ENCODE measurements at places on chromosomes 12 and 14. TPM values are rescaled to one million over a fixed set of nuclear protein-coding genes. Genes with fewer than 3 reads are reported as not detected.

DNA sequence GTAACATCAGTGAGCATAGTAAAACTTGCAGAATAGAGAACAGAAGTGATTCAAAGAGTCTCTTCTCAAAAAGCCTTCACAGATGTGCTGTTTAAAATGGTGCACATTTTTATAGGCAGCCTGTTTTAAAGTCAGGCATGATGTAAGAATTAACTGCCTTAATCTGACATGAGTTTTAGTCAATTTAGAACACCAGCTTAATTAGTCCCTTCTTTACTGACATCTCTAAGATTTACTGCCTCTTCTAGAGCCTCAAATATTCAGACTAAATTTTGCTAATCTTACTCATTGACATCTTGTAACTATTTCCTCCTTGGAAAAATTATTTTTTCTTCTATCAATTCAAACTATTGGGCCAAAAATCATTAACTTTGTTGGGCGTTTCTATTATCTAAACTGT, 782.5 kb downstream of the C12orf50 start:
- DNase-seq, result no peak
- no peak overlapping the region for H3K4me3 ChIP-seq
- H3K27ac ChIP-seq, result no peak overlapping the region
- no peaks in the 10 kb centered on the region for H3K27me3 ChIP-seq
- H3K36me3 ChIP-seq, result no peaks in the 10 kb centered on the region

DNA sequence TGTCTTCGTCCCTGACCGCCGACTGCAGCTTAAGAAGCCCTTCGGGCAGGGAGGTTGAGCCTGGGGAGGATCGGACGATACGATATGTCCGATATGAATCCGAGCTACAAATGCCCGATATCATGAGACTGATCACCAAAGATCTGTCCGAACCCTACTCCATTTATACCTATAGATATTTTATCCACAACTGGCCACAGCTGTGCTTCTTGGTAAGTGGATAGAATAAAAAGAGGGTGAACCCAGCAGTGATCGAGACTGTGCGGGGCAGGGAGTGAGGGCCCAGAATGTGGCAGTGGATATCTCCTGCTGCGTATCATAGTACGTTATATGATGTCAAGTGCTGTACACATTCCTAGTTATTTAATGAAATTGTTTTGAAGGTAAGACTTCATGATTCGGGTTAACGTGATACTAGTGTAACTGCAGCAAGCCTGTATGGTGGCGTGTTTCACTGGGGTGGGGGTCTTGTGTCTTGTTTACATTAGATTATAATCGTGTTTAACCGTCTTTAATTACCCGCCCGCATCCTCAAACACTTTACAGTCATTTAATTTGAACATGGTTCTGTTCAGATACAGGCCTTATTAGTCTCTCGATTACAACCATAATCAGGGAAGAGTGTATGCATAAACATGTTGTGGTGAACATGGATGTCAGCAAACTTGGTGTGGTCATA, 1.3 kb downstream of the NAA30 start:
- H3K4me1 ChIP-seq, result peaks cover 28% of the 10 kb centered on the region
- no peak for DNase-seq
- no peaks in the 10 kb centered on the region for H3K27me3 ChIP-seq
- peak overlapping the region; percentile 82 for H3K27ac ChIP-seq
- peak overlapping the region; percentile 81 for H3K4me3 ChIP-seq

GRCh38 chr14:35533357-35534207, at the start of gene INSM2:
INSM2 (plus strand) TSS chr14:35534164; CDS start chr14:35534253, 89 bp downstream.
- H3K4me3 ChIP-seq, result no peak within 1 kb of the TSS
- peaks cover 21% of the 10 kb centered on the region for H3K4me1 ChIP-seq
- H3K36me3 ChIP-seq, result no peaks in the 10 kb centered on the region
- H3K27ac ChIP-seq, result no peak within 1 kb of the TSS
- DNase-seq, result peak; percentile 57

- H3K36me3 ChIP-seq, result no peaks in the 10 kb centered on the region
- no peaks in the 10 kb centered on the region for H3K27me3 ChIP-seq
- H3K4me3 ChIP-seq, result no peak overlapping the region
- H3K27ac ChIP-seq, result no peak overlapping the region
These were observed 367.3 kb downstream of the DUSP6 start for GRCh38 chr12:88985011-88985410.

GRCh38 chr14:69816216-69816615, 19.2 kb upstream of the SLC10A1 start:
- no peak overlapping the region for H3K4me3 ChIP-seq
- no peak for DNase-seq
- no peaks in the 10 kb centered on the region for H3K27me3 ChIP-seq
- H3K27ac ChIP-seq, result no peak overlapping the region
- H3K4me1 ChIP-seq, result no peaks in the 10 kb centered on the region
- H3K36me3 ChIP-seq, result no peaks in the 10 kb centered on the region

DNA sequence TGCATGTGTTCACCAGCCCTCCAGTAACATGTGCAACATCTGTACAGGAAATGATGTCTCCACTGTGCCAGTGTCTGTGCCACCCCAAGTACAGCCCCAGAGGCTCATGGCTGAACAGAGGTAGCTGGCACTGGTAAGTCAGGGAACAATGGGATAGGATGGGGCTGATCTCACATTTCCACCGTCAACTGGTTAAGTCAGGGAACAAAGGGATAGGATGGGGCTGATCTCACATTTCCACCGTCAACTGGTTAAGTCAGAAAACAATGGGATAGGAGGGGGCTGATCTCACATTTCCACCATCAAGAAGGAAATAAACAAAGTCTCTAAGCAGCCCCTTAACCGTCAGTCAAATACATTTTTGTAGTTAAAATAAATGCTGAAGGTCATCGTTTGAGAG, 246.6 kb downstream of the TMEM132D start:
- H3K4me3 ChIP-seq, result no peak overlapping the region
- H3K27ac ChIP-seq, result no peak overlapping the region
- no peaks in the 10 kb centered on the region for H3K36me3 ChIP-seq
- no peaks in the 10 kb centered on the region for H3K4me1 ChIP-seq

The RGS6 gene
- polyA plus RNA-seq, result 0.04 TPM

- no peak overlapping the region for H3K27ac ChIP-seq
- H3K27me3 ChIP-seq, result no peaks in the 10 kb centered on the region
These were observed 2.9 kb downstream of the OAS1 start for GRCh38 chr12:112909693-112910092.
